Stimulated activated CD8-positive, alpha-beta memory T cell treated with anti-CD3 and anti-CD28 coated beads, Interleukin-7, amount 100 ng/mL, for 48 hours (primary cell): ENCODE measurements at places on chromosomes 1 and 21.

DNA sequence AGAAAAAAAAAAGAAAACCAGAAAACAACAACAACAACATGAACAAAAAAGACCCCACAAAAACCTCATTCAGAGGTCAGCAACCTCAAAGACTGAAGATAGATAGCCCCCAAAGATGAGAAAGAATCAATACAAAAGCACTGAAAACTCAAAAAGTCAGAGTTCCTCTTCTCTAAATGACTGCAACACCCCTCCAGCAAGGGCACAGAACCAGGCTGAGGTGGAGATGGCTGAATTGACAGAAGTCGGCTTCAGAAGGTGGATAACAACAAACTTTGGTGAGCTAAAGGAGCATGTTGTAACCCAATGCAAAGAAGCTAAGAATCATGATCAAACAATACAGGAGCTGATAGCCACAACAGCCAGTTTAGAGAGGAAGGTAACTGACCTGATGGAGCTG is 17.0 kb downstream of the RAB3GAP2 start:
- no peak for DNase-seq

DNA sequence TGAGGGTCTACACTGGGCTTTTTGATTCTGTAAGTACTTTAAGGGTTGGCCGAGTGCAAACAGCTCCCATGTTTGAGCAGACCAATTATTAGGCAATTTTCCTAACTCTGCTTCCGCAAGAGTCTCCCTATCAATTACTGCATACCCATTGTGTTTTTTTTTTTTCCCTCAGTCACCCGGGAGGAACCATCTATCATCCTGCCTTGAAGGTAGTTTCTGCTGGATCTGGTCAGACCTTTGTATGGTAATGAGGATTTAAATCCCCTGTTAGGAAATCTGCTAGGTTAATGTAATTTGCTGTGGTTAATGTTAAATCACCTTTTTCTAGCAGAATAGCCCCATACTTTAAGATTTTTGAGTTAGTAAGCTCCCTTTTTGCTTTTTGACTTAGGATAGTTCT is 40.8 kb upstream of the WARS2 start:
- no peak for DNase-seq

DNA sequence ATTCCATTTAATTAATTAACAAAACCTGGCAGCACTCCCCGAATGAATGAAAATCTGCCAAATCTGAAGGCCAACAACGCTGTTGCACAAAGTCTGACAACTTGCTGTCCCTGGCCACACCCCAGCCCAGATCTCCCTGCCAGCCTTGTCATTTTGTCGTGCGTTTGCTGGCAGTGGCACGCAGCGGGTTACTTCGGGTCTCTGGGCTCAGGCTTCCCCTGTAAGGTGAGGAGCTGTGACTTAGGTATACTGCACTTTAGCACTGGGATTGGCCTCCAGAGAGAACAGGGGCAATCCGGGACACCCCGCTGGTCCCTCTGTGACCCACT is 34.3 kb upstream of the SIM2 start:
- no peak for DNase-seq

- no peak for DNase-seq
Observed at GRCh38 chr1:40094466-40095110, 2.5 kb downstream of the PPT1 start.

DNA sequence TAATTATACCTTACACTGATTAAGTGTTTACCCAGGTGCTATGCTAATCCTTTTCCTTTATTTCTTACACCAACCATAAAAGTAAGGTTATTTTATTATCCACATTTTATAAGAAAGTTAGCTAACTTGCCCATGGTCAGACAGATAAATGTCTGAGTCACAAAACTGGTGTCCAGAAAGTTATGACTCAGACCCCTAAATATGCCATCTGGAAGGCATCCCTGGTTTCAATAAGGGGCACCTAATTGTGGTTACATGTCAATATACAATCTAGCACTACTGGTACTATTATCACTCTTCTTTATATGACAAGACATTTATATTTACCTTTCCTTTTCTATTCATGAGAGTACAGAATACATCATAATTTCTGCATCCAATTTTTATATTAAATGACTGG is 496.5 kb upstream of the ADGRL2 start:
- DNase-seq, result no peak

DNA sequence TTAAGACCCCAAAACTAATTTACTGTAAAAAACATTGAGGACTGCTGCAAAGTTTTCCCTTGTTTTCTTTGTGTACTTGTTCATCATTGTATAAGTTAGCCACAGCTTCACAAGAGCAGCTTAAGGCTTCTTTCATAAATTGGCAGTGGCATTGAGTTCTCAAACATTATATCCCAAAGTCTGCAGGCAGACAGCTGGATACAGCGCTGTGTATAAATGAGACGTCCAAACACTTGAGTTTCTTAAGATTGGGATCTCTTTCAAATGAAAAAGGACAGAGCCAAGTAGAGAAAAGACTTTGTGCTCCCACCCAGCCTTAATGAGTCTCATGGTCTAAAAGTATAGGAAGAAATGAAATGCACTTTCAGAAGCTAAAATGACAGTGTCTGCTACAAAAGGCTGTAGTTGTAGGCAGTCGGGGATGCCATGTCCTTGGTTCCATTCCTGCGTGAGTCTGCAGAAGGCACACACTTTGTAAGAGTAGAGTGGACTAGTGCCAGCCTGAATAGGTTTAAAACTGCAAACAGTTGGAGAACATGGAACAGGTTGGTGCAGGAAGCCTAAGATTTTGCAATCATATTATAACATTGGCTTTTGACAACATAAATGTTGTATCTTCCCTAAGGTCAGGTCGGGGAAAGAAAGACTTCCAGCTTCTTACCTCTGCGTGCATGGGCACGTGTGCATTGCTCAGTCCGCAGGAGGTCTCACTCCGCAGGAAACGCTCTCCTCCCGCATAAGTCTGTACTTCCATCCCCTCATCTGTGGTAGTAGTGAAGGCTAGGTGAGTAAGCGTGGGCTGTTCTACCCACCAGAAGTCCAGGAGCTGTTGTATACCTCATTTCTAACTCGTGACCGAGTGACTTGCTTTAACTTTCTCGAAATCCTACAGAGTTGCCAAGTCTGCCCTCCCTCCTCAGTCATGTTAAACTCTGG is 94.4 kb downstream of the CD247 start:
- no peak for DNase-seq

- DNase-seq, result no peak
Observed at GRCh38 chr1:214187121-214187900, 93.6 kb upstream of the SMYD2 start.

GRCh38 chr1:39370602-39371001 is 120.8 kb upstream of the BMP8A start:
- no peak for DNase-seq

GRCh38 chr1:113949007-113949406 is 19.9 kb downstream of the HIPK1 start:
- DNase-seq, result no peak

- peak; percentile 80 for DNase-seq
Observed at GRCh38 chr1:84619383-84620102, 45.3 kb upstream of the CTBS start.

- no peak for DNase-seq
Observed at GRCh38 chr21:26177187-26177586, 6.6 kb upstream of the APP start.

GRCh38 chr1:63074321-63074720 is 248.0 kb upstream of the FOXD3 start:
- no peak for DNase-seq

- DNase-seq, result no peak
Observed at GRCh38 chr1:41768583-41768982, 150.1 kb downstream of the HIVEP3 start.

DNA sequence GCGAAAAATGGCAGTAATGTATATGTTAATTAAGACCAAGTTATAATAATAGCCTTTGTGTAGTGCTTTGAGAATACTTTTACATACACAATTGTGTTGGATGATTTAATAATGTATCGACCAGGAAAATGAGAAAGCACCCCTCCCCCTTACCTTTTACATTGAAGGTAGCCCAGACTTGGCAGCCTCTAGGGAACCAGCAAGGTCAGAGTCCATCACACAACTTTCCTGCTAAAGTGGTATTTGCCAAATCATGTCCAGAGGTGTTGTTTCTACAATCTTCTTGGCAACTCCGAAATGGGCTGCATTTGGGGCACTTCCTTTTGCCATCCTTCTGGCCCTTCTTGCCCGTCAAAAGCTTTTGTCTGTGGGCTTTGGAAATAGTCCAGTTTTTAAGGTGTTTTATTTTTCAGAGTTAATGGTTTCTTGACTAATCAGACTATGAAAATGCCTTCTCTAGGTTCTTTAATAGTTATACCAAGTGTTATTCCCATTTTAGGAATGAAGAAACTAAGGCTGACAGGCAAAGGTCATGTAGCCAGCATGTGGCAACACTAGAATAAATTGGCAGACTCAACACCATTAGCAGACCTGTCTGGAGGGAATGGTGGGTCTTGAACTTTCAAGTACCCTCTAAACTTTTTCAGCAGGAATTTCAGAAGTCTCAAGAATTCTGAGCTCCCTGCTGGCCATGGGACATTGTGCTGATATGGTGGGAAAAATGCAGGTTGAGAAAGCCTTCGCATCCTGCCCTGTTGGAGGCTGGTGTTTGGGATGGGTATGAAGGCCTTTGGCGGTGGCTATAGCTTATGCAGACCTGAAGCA is 6.8 kb downstream of the ATP1A1 start:
- DNase-seq, result no peak

GRCh38 chr21:31879241-31879650 is 6.4 kb downstream of the HUNK start:
- no peak for DNase-seq

DNA sequence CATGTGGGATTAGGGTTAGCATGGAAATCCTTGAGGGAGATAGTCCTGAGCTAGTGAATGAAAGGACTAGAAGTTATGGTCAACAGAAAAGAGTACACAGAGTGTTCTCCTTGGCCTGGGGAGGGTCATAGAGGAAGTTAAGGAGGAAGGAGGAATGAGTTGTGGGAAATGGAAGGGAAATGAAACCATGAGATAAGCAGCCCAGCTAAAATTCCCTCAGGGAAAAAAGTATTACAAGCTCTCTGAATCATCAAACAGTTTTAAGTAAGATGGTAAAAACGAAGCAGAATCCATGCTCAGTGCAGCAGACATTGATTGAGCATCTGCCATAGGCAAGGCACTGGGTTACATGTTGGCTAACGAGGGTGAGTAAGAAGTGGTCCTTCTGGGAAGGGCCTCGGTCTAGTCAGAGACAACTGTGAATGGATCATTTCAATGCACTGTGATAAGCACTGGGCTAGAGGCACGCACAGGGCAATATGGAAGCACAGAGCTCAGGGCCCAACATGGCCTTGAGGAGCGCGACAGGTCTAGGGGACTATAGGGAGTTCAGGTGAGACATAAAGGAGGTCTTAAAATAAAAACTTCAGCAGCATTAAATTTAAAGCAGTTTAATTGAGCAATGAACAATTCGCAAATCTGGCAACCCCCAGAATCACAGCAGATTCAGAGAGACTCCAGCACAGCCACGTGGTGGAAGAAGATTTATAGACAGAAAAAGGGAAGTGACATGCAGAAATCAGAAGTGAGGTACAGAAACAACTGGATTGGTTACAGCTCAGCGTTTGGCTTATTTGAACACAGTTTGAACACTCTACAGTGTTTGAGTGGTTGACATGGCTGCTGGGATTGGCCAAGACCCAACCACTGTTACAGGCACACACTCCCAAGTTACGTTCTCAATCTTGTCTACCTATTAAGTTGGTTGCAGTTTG is 219.5 kb downstream of the HLX start:
- DNase-seq, result no peak

- no peak for DNase-seq
Observed at GRCh38 chr1:40932006-40932405, 47.5 kb upstream of the CTPS1 start.

DNA sequence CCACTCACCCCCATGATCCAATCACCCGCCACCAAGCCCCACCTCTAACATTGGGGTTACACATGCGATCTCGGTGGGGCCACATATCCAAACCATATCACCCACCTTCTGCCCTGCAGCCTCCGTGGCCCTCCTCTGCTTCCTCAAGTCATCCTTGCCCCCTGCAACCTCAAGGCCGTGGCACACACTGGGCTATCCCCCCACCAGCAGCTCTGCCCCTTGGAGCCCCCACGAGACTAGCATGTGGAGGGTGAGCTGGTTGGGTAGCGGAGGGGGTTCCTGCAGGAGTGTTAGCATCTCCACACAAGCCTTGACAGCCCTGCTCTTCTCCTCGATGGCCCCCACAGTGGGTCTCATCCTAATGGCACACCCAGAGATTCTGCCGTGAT is 100.8 kb downstream of the TOMM20 start:
- no peak for DNase-seq

GRCh38 chr1:91335603-91336002 is 69.0 kb downstream of the HFM1 start:
- no peak for DNase-seq

- DNase-seq, result no peak
Observed at GRCh38 chr1:117146575-117147340, 25.2 kb upstream of the TRIM45 start.

DNA sequence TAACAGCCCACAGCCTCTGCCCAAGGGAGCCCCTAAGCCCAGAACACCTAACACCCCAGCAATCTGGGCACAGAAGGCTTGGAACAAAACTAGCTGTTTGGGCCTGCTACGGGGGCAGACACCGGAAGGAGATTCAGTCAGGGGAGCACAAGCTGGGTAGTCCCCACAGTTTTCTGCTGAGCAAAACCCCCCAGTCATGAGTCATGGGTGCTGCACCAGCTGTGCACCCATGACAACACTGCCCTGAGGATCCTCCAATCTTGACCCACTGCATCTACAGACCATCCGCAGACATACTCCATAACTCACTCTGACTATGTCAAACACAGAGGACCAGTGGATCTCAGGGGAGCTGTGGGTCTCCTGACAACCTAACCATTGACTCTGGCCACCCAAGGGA is 105.1 kb downstream of the LRIG2 start:
- no peak for DNase-seq

GRCh38 chr1:95384567-95384966 is 150.6 kb downstream of the RWDD3 start:
- no peak for DNase-seq

GRCh38 chr21:36654796-36655325 is 44.1 kb upstream of the SIM2 start:
- no peak for DNase-seq

- DNase-seq, result no peak
Observed at GRCh38 chr1:162279136-162279498, 97.5 kb downstream of the SPATA46 start.

DNA sequence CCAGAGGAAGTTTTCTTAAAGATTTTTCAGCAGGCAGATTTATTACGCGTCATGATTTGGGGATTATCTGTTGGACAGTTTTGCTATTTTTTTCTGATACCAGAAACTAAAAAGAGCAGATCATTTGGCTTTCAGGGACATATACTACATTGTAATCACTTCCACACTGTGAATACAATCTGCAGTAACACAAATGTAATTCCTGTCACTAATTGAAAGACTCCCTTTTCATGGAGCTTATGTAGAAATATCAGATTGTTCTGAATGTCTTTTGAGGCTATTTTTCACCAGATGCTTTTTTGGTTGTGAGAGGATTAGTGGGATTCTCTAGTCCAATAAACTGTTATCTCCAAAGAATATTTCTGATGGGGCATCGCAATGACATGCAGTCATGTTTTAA is 464.2 kb downstream of the DISC1 start:
- no peak for DNase-seq

GRCh38 chr1:39268906-39269305 is 64.4 kb downstream of the MACF1 start:
- DNase-seq, result no peak

- DNase-seq, result no peak
Observed at GRCh38 chr21:45828580-45829570, 152.7 kb upstream of the COL6A1 start.
